Activated T-cell treated with anti-CD3 and anti-CD28 coated beads for 24 hours (primary cell): ENCODE measurements at places on chromosomes 5 and 9.

GRCh38 chr5:9348401-9348996 is 197.4 kb downstream of the SEMA5A start:
- no peak for DNase-seq

DNA sequence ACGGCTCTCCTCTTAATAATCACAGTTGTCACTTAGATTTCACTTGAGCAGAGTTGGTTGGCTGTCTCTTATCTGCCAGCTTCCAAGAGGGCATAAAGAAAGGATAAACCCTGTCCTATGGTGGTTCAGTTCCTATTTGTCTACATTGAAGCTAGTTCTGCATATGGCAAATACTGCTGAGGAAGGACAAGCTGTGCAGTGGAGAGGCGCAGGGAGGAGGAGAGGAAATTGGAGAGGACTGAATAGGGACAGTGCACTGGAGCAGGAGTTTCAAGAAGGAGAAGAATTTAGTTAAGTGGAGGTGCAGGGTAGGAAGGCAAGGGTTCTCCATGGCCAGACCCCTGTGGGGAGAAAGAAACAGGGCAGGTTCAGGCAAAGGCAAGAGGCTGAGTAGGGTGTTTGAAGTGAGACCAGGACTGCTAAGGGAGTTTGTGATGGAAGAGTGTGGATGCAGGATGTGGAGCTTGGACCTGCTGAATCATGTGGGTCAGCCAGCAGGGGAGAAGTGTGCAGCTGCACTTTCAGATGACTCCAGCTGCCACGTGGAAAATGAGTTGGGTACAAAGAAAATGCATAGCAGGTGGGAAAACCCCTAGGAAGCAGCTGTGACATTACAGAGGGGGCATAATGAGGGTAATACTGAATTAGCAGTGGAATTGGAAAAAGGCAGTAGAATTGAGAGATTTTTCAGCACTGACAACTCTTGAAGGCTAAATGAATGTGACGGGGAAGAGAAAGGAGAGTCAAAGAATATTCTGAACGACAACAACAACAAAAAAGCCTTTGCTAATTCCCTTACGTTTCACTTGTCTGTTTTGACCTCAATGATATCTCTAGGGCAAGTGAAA is 66.8 kb downstream of the MAMDC2 start:
- DNase-seq, result no peak

- no peak for DNase-seq
These were observed 441.8 kb upstream of the TLE4 start for GRCh38 chr9:79129865-79130480.

DNA sequence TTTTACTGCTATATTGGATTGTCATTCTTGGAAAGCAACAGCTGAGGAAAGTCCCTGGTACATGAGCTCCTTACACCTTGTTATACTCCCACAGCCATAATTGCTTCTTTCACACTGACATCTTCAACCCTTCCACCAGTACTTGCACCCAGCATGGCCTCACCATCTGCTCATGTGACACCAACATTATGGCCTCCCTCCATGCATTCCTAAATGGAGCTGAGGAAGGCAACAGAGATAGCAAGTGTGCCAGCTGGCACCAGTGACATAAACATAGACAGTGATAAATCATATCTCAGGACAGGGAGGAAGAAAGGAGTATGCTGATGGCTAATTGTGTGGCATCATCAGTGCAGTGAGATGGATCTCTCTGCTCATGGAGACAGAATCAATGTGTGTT is 119.5 kb downstream of the BAAT start:
- DNase-seq, result no peak

DNA sequence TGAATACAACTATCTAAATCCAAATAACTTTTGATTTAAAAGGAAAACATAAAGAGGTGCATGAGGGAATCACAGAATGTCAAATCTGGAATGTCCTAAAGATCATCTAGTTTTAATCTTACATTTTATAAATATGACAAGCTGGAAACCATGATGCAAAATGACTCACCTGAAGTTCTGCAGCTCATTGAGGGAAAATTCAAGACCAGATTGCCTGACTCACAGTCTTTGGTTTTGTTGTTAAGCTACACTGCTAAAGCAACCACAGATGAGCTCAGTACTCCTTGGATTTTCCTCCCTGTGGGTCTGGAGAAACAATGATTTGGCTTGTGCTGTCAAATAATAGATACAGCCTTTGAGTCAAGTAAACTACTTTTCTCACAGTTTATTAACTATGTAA is 19.1 kb upstream of the EDIL3 start:
- no peak for DNase-seq

GRCh38 chr5:123285122-123286023 is 137.8 kb downstream of the CEP120 start:
- no peak for DNase-seq

GRCh38 chr5:5348135-5348534 is 74.3 kb upstream of the ICE1 start:
- no peak for DNase-seq

DNA sequence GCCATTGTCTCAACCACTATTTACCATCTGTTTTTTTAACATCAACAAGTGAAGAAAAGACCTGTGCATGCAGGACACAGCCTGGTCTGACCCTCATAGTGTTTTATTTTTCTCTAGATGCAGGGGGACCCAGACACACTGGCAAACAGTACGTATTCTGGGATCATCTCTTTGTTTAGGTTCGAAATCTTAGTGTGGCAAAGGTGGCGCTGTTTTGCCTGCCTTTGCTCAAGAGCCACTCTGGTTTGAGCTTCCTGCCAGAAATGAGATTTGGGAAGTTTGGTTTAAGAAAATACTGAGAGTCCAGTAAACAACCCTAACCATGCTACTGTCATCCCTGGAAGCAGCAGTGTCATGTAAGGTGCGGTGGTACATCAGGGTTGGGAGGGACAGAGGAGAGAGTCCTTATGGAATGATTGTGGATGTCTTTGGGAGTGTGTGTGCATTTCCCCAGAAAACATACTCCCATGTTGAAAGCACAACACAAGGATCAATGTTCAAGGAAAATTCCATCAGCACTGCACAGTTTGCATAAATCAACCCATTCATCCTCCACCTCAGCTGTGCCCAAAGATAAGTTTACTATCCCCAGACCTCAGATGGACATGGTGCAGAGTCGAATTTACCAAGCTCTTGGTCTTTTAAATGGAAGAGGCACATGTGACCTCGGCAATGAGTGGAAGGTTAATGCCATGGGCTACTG is 34.0 kb upstream of the FLT4 start:
- DNase-seq, result no peak

GRCh38 chr5:116315531-116315930 is 230.7 kb downstream of the COMMD10 start:
- no peak for DNase-seq
